ENCODE measurements at places on chromosomes 11 and 22.

DNA sequence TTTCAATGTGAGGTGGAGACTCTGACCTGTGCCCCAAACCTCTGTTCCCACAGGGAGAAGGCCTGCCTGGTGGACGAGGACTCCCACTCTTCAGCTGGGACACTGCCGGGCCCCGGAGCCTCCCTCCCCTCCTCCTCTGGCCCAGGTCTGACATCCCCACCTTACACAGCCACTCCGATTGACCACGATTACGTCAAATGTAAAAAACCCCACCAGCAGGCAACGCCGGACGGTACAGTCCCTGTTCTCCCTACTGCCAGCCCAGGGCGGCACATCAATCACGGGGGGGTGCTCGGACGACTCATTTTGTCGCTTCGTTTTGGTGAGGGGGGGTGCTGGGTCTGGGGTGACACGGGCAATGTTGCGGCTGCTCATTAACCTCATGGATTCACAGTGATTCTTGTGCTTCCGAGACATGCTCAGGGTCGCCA is 83.3 kb upstream of the SUSD2 start:
- no peak for DNase-seq

GRCh38 chr11:95647355-95647754 is 142.2 kb downstream of the FAM76B start:
- DNase-seq, result no peak

DNA sequence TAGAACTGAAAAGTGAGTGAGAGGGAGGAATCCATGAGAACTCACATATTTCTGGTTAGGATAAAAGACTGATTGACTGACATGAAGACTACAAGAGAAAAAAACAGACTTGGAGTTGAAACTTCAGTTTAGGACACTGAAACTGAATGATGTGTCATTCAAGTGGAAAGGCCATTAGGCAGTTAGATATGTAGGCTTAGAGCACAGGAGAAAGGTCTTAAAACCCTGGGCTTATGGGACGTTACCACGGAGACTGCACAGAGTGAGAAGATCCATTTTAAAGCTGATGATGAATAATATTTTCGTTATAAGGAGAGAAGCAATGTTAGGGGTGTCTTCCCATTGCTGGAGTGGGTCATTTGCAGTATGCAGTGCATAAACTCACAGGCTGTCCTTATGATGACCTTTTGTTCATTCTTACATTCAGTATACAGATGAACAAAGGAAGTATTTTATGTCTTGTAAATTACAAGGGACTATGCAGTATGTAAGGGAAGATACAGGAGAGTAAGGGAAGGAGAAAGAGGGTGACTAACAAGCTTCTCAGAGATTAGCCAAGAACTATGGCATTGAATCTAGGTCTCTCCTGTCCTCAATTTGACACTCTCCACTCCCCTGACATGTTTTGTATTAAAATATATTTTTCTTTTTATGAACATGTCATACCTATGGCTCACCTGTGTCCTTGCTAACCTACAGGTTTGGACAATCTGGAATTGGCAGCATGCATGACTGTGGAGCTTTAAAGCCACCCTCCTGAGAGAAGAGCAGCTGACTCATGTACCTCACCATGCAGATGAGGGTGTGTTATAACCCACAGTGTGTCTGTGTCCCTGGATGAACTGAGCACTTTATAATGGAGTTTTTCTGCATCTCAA is 63.7 kb downstream of the MAML2 start:
- DNase-seq, result no peak

- no peak for DNase-seq
Measured at GRCh38 chr22:40628354-40629042, 8.0 kb downstream of the MRTFA start.

- DNase-seq, result peak; percentile 70
Measured at GRCh38 chr11:43732225-43732624, 51.7 kb downstream of the HSD17B12 start.

DNA sequence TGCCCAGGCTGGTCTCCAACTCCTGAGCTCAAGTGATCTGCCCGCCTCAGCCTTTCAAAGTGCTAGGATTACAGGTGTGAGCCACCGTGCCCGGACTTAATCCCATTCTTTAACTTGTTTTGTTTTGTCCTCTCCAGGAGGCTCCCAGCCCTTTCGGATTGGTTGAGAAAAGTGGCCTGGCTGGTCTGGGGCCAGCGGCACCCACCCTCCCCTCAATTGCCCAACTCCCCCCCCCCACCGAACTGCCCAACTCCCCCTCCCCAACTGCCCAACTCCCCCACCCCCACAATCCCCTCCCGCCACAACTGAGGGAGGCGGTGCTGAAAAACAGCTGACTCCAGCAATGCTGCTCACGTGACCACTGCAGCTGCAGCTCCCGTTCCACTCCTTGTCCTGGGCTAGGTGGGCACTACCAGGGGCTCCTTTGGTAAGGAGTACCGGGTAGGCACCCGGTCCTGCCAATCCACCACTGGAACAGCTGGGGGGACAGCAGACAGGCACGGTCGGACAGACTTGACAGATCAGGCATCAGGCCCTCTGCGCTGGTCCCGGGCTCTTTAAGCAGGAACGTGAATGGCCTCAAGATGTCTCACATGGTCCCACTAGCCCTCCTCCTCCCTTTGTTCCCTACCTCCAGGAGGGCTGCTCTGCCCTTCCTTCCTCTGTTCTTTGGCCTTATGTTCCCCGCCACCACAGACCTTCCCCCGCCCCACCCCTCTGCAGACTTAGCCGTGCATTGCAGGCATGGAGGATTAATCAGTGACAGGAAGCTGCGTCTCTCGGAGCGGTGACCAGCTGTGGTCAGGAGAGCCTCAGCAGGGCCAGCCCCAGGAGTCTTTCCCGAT is at the start of gene TCN2:
TCN2 (plus strand) TSS at position 720 of the 845 bp plus-strand sequence. CDS start 158 bp downstream, outside the sequence.
- peak; percentile 46 for DNase-seq

DNA sequence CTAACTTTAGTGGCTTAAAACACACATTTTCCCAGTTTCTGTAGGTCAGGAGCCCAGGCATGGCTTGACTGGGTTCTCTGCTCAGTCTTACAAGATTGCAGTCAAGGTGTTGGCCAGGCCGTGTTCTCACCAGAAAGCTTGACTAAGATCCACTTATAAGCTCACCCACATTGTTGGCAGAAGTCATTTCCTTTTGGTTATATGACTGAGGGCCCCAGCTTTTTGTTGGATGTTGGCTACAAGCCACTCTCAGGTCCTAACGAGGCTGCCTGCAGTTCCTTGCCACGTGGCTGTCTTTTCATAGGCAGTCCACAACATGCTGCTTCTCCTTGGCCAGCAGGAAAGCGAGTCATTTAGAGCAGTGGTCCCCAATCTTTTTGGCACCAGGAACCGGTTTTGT is 79.3 kb upstream of the CRTAM start:
- DNase-seq, result no peak

GRCh38 chr11:72512956-72513355 is 78.6 kb upstream of the CLPB start:
- DNase-seq, result no peak

GRCh38 chr11:115188188-115188897 is 315.9 kb downstream of the CADM1 start:
- DNase-seq, result no peak

DNA sequence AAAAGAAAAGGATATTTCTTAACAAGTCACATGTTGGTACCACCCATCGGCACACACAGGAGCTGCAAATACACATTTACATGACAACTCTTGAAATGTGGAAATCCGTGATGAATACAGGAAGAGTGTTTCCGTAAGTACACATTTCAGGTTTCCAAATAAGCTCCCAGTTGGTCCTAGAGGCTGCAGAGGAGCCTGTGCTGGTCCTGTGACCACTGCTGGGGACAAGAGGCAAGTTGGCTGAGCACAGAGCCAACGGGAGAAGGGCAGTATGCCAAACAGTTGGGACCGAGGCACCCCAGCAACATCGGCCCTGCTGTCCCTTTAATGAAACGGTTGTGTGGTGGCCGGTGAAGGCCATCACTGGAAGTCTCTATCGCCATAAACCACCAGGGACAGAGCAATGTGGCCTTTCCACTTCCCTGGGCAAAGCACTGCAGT is 38.5 kb upstream of the ARFGAP3 start:
- DNase-seq, result no peak

- DNase-seq, result no peak
Measured at GRCh38 chr11:33540946-33541915, 159.4 kb downstream of the C11orf91 start.

Data from hematopoietic multipotent progenitor cell treated with erythropoietin and hydrocortisone succinate and interleukin-3 and kit ligand, for 8 days (in vitro differentiated cells).